ENCODE measurements at places on chromosomes 1 and 21.

- DNase-seq = no peak
These were observed 92.0 kb downstream of the LAMC2 start for GRCh38 chr1:183277821-183278738.

- DNase-seq = peak; percentile 32
These were observed 913 bp upstream of the S1PR1 start for GRCh38 chr1:101235696-101236515.

- no peak for DNase-seq
These were observed 8.0 kb downstream of the FAAH start for GRCh38 chr1:46401964-46402626.

- DNase-seq = no peak
These were observed 9.5 kb upstream of the B3GALNT2 start for GRCh38 chr1:235513495-235514366.

DNA sequence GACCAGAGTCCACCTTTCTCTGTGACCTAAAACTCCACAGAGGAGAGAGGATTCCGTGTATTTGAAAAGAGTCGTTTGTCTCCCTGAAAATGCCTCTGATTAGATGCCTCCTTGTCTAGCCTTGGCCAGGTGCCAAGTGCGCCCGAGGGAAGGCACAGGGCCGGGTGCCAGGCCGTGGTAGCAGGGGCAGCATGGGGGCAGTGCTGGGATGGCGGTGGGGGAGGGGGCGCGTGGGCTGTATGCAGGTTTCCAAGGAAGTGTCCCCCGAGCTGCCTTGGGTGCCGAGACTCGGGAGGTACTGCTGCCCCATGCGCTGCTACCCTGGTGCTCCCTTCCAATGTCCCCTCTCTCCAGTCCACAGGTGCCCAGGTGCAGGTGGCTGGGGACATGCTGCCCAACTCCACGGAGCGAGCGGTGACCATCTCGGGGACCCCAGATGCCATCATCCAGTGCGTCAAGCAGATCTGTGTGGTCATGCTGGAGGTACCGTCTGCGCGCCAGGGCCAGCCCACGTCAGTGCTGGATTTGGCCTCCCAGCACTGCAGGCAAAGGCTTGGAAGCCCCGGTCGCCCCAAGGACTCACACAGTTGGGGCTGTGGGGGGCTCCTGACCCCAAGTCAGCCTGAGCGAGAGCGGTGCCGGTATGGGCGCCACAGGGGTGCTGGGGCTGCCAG, 70.9 kb upstream of the COL6A1 start:
- DNase-seq = no peak

GRCh38 chr1:22747021-22747734, 36.5 kb downstream of the EPHB2 start:
- no peak for DNase-seq

DNA sequence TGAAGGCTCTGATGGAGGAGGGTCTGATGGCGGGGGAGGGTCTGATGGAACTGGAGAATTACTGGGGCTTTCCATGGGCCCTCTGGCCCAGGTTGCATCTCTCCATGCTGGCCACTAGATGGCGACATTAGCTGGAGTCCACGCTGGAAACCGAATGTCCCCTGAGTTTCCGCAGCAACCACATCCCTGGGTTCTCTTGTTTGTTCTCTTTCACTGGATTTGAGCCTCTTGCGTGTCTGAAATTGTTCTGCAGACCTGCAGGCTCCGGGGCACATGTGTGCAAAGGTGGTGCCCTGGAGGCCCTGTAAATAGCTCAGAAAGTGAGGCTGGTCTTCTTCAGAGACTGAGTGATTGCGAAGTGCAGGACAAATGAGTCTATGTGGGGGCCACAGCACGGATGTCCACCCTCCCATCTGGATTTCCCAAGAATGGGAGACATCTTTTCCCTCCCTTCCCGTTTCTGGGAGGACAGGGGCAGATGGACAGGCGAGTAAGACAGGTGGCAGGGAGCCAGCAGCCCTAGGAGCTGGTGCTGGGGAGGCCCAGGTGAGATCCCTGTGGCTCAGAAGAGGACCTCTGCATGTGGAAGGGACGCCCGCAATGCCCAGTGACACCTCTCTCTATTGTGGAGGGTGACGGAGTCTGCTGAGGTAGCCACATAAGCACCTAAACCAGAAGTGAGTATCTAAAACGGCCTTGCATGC, 73.2 kb upstream of the ABCG1 start:
- DNase-seq = no peak

- DNase-seq = no peak
These were observed 59.6 kb downstream of the RNF187 start for GRCh38 chr1:228546541-228547463.

DNA sequence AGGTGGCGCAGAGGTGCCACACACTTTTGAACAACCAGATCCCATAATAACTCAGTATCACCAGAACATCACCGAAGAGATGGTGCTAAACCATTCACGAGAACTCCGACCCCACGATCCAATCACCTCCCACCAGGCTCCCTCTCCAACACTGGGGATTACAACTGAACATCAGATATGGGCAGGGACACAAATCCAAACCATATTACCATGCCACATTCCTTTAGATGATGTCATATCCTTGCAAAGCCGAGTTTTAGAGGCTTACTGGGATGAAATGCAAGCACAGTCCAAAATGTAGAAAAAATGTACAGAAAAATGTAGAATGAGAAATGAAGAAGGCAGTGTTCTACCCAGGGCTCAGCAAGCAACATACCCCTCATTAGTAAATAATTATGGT, 64.7 kb downstream of the SGIP1 start:
- no peak for DNase-seq
